ENCODE measurements at places on chromosomes 3 and 15.

DNA sequence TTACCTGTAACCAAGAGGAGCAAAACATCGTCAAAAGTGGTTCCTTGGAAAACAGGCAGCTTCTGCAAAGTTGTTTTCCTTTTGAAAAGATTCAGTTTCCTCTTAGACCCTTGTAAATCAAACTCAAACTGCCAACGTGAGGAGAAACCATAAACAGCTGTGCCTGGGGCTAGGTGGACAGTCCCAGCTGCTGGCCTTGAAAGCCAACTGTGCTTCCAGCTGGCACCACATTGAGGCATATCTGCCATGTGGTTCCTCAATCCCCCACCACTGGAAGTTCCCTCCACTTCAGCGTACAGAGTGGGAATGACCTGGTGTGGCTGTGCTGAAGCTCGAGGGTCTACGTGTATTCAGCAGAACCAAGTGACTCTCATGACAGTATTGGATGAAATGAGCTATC lies 40.9 kb downstream of the HRH1 start:
- DNase-seq: no peak

- DNase-seq: no peak
Observed at GRCh38 chr3:132730891-132731580, 8.8 kb upstream of the NPHP3 start.

GRCh38 chr3:139537361-139537760 lies 2.2 kb downstream of the RBP1 start:
- DNase-seq: no peak

GRCh38 chr3:150913133-150913922 lies 8.1 kb upstream of the MINDY4B start:
- no peak for DNase-seq

- no peak for DNase-seq
Observed at GRCh38 chr3:98596541-98597500, 3.4 kb upstream of the CPOX start.

DNA sequence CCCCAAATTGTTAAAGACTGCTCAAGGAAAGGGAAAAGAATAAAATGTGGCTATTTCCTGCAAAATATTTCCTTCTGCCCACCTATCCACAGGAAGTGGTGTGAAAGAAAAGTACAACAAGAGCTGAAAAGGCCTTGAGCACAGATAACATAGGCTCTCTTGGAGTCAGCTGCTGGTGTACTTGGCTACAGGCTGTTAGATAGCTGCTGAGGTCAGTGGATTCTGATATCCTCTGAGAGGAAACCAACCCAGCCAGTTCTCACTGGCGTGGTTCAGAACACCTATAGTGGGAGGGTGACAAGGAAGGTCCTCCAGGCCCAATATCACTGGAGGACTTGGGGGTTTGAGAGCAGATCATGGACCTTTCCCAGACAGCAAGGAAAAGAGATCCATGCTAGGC lies 124.4 kb upstream of the GAP43 start:
- DNase-seq: no peak

GRCh38 chr15:73231661-73232419 lies 136.9 kb downstream of the HCN4 start:
- no peak for DNase-seq

DNA sequence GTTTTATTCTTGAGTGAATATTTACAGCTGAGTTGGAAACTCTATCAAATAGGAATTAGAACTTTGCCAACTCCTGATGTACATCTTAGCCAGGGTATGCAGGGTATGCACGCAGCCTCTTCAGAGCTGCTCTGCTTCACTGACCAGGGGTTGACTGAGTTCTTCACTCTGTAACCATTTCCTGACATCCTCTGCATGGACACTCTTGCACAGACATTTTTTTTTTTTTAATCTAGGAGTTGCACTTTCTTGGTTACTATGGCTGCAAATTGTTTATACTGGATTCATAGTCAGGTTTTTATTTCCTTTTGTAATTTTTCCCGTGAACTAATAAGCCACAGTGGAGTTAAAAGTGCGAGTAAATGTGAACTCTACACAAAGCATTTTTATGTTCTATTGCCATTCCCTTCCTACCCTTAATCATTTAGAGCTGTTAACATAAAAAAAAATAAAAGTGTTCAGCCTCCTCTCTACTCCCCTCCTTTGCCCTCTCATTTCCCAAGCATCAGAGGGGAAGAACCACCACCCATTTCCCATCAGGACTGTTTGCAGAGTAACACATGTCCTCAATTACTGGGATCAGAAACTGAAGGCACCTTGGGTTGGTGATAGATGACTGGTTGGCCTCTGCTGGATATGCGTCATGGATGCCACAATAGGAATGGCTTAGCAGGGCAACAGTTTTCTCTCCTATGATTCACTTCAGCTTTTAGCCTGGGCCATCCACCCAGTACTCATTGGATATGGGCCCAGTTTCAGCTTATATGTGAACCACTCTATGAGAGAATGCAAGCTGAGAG lies 54.0 kb downstream of the DUT start:
- DNase-seq: no peak

DNA sequence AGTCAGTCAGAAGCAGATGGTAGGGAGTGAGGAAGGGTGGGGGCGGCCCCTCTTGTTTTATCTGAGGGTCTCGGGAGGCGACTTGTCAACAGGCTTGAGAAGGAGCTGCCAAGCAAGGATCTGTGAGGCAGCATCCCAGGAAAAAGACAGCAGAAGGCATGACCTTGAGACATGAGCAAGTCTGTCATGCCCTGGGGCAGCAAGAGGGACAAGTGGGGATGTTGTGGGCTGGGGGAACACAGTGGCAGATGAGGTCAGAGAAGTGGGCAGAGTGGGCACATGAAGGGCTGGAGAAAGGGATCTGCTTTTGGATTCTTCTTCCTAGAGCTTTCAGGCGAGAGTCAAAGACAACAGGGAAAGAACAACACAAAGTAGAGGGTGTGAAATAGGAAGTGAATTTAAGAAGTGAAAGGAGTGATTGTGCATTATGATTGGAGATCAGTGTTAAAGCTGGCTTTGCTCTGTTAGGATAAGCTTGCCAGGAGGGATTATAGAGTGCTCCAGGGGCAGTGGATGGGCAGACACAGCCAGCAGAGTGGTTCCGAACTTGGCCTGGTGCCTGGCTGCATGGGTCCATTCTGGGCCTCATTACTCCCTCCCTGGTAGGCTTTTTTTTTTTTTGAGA lies 73.3 kb downstream of the USP13 start:
- DNase-seq: no peak

DNA sequence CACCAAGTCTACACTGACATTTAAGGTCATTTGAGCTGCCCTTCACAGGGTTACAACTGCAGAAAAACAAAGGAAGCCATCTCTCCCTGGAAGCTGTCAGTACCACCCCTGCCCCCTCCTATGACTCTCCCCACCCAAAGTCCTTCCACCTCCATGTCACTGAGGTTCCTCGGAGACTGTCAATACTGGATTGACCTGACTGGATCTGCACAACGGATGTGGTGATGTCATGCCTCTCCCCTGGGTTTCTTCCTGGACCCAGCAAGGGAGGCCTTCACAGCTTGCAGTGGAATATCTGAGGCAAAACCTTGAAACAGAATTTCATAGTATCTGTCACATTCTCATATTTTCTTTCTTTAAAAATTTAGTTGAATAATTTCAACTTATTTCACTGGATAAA lies 153.5 kb downstream of the CLSTN2 start:
- no peak for DNase-seq

Data from stimulated activated CD8-positive, alpha-beta memory T cell treated with anti-CD3 and anti-CD28 coated beads, Interleukin-12 subunit alpha, Interleukin-12 subunit beta, amount 100 ng/mL, for 1 hour (primary cell).